Ecto neural progenitor cell (in vitro differentiated cells): ENCODE measurements at places on chromosomes 6 and 20.

GRCh38 chr20:61957961-61958715 lies 107.5 kb downstream of the TAF4 start:
- DNase-seq: no peak

- DNase-seq: no peak
Observed at GRCh38 chr6:142342986-142343385, 41.2 kb downstream of the ADGRG6 start.

- no peak for DNase-seq
Observed at GRCh38 chr6:94074764-94075163, 655.4 kb upstream of the EPHA7 start.

DNA sequence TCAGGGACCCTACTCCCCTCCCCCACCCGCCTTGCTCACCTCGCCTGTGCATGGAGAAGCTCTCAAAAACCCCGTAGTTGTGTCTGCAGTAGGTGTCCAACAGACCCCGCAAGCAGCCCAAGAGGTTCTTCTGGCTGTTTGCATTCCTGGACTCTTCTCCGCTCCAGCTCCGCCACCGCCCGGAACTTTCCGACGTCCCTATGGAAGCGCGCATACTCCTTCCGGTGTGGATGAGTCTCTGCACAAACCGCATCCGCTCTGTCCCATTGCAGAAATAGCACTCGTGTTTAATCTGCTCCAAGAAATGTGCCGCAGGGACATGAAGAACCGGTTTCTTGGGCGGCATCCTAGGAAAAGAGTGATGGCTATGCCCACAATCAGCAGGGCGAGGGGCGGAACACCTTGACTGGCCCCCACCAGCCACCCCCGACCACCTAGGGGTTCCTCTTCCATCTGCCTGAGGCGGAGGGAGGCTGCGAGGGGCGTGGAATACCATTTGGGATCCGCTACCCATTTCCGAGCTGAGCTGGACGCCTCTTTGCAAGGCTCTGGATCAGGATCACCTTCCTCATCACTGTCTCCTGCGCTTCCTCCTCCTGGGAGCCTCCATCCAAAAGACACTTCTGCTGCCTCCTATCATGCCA lies 20.2 kb downstream of the HLA-DRA start:
- DNase-seq: no peak

DNA sequence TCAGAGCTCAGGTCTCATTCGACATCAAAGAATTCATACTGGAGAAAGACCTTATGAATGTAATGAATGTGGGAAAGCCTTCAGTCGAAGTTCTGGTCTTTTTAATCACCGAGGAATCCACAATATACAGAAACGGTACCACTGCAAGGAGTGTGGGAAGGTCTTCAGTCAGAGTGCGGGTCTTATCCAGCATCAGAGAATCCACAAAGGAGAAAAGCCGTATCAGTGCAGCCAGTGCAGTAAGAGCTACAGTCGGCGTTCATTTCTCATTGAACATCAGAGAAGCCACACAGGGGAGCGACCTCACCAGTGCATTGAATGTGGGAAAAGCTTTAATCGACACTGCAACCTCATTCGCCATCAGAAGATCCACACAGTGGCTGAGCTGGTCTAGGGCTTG lies 7.7 kb downstream of the ZSCAN9 start:
- DNase-seq: no peak

GRCh38 chr20:2212456-2213015 lies 83.3 kb upstream of the TGM3 start:
- DNase-seq: no peak

- peak; percentile 75 for DNase-seq
Observed at GRCh38 chr6:40894962-40895799, 143.8 kb downstream of the UNC5CL start.

DNA sequence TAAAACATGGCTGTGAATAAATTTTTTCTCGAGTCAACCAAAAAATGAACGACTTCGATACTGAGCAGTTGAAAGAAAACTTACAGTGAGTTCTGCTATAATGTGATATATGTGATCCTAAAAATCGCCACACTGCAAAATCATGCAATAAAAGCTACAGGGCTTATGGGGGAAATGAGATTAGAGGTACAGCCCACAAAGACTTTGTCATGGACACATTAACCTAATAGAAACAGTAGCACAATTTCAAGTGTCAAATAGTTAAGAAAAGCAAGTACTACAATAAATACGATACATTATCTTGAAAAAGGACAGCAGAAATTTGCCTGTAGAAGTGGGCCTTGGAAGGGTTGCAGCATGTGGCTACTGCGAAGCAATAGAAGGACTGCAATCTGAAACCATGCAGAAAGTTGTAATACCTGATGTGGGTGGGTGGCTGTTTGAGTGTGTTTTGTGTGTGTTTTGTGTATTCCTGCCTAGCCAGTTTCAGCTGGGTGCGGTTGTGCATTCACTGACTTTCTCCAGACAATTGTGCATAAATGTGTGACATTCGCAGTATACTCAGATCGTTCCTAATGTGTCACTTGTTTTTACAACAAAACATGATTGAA lies 79.1 kb downstream of the RPP40 start:
- no peak for DNase-seq

DNA sequence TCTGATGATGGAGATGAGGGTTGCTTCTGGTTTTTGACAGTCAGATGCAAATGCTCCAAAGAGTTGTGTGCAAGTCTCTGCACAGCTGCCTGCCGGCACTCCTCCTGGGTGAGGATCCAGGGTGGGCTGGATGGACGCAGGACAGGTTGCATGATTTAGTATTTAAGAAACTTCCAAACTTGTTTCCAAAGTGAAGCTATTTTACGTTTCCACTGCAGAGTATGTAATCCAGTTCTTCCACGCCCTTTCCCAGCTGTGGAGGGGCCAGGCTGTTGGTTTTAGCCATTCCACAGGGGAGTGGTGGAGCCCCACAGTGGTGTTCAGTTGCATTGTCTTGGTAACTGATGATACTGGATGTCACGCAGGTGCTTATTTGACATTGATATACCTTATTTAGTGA lies 157.3 kb downstream of the THBS2 start:
- DNase-seq: no peak

GRCh38 chr20:38447931-38448675 lies 13.0 kb upstream of the SNHG17 start:
- no peak for DNase-seq

DNA sequence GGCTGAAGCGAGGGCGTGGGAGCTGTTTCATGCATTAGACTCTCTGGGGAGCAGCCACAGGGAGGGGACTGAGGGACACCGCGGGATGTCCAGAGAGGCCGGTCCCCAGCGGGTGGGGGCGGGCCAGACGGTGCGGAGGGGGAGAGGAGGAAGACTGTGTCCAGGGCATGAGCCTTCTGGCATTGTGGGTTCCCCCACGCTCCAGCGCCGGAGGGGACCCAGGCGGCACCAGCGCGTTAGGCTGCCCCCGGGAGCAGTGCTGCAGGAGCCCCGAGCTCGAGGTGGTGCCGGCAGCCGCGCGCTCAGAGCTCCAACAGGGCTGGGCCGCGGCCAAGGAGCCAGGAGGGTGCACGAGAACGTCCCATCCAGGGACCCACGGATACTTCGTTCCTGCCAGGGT lies 14.4 kb downstream of the SLC22A3 start:
- no peak for DNase-seq

GRCh38 chr6:109782491-109782999 lies 91.4 kb downstream of the FIG4 start:
- DNase-seq: no peak

- DNase-seq: no peak
Observed at GRCh38 chr20:46204594-46205186, 86.6 kb downstream of the CD40 start.

- DNase-seq: no peak
Observed at GRCh38 chr6:108959972-108960582, 111.9 kb downstream of the ARMC2 start.

DNA sequence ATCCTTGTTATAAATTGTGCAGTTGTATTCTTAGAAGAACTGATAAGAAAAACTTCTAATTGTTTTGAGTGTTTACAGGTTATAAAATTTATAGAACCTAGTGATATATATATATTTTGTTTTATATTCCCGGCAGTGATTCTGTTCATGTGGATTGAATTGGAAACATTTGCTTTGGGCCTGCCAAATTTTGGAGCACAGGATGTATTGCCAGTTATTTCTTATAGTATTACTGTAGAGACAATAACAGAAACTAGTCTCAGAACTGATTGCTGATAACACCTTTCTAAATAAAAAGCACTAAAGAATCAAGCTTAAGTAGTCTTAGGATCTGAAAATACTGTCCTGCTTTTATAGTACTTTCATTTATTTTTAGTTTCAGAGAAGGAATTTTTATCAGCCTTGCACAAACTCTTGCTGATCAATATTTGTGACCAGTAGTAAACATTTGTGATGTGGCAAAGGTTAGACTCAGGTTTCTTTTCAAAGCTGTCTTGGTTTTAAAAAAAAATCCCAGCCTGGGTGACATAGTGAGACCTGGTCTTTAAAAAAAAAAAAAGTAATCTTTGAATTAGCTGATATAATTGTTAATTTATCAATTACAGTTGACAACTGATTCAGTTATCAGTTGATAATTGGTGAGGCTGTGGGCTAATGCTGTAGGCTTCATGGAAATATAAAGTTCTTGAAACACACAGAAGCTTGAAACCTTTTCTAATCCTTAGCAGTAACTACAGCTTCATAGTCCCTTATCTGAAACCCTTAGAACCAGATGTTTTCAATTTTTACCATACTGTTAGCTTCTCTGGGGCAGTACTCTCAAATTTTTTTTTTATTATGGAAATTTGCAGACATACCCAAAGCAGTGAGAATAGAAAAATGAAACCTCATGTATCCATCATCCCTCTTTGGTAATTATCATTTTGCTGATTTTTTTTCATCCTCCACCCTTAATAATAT lies 42.4 kb downstream of the RNGTT start:
- DNase-seq: no peak

DNA sequence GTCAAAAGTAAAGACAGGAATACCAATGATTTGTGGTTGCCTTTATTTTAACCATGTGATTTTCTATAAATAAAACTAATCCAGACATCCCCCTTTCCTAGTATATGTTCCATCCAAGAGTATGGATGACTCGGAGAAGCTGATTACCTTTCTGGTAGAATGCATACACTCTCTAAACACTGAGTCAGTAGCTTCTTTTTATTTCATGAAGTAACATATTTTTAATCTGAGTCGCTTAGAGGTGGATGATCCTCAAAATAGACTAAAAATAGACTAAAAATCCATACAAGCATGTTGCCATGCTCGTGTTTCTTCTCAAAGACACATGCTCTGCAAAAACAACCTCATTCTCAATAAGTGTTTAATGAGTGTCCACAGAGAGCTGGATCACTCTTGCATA lies 263.7 kb downstream of the COL12A1 start:
- no peak for DNase-seq

DNA sequence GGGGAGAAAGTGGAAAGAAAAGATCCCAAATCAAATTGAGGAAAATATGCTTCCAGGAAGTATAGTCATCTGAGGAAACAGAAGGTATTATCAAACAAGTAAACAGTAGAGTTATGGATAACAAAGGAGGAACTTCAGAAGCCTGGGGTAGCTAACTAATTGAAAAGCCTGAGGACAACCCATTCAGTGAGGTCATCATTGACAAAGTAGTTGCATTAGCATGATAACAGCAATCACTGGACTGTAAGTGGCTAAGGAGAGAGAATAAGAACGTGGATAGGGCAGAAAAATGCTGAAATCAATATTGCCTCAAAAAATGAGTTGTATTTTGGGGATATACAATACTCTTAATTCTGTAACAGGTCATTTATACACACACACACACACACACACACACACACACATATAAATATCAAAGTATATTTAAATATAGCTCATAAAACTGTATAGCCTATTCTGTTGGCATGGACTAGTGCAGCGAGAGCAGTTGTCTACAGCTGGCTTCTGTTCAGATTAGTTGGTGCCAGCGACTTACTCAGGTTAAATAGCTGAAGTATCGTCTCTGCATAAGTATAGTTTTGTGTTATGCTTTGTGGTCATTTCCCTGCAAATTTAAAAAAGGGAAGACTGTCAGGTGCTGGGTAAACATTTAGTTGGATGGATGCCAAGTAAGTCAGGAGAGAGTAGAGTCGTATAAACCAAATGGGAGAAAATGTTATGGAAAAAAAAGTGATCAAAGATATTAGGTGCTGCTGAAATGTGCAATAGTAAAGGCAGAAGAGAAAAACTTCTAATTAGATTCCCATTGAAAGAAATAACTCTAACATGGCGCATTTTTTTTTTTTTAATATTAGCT lies 33.8 kb upstream of the CTAGE9 start:
- no peak for DNase-seq

DNA sequence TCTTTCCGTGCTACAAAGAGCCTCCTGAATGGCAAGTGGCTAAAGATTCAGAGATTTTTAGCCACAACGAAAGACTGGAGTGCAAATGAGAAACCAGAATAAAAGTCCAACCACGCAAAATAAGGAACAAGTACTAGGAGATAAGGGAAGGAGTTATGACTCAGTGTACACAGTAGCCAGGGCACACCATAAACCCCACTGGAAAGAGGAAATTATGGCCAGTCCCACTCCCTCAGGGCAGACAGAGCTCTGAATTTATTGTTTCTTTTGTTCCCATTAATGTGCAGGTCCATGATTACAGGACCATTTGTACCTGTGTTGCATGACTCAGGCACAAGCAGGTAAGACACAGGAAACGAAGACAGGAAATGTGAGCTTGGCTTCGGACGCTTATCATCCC lies 150.3 kb upstream of the PREP start:
- no peak for DNase-seq
